Activated naive CD4-positive, alpha-beta T cell treated with Interleukin-2 at 50 U/mL for 16 hours (primary cell): ENCODE measurements at places on chromosomes 13 and 19.

GRCh38 chr13:46401432-46401831 lies 14.4 kb upstream of the RUBCNL start:
- DNase-seq, result no peak

GRCh38 chr13:54424344-54424743 lies 1395.7 kb downstream of the OLFM4 start:
- no peak for DNase-seq

DNA sequence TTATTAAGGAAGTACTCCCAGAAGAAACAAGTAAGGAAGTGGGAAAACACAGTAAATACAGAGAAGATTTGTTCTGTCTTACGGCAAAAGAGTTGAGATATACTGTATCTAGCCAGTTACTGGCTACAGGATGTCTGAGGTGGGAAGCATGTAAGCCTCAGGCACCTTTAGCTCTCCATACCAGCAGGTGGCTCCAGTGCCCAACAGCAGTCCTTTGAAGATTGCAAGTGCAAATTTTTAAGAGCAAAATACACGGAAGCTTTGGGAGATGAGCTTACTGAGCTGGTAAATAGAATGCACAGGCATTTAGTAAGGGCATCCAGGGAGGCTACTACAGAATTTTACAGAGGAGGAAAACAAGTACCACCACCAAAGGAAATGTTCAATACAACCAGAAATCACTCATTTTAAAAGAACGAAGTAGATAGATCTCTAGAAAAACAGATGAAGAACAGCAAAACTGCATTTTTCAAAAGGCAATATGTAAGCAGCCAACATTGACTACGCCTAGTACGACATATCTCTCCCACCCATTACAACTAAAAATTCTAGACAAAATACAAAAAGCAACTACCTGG lies 57.9 kb upstream of the VSTM2B start:
- DNase-seq, result peak; percentile 8

DNA sequence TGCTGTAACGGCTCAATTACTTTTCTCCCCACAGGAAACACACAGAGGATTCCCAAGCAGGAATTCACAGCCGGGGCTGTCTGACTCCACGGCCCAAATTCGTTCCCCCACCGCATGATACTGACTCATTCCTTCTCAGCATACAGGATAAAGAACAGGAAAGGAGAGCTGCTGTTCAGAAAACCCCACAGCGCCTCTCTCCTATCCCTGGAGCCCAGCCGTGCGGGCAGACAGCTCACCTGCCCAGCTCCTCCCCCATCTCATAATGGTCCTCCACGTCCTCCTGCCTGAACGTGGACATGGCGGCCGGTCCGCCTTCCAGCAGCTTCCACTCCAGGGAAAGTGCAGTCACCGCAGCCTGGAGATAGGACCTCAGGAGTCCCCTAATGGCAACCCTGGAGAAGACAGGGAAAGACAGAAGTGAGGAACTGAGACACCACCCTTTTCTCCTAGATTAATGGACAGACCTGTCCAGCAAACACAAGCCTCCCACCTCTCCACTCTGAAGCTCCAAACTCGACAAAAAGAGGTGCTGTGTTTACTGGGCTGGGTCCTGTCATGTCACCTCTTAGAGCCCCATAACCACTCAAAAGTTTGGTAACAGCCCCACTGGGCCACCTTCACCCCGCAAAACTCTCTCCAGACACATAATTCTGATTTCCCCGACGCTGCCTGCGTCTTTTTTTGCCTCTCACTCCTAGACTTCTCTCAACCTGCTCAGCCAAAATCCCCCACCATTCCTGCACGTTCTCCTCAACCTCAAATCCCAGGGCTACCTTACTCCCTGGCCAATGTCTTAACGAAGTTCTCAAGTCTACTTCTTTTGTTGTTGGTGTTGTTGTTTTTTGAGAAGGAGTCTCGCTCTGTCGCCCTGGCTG lies 1.2 kb downstream of the DAPK3 start:
- no peak for DNase-seq

DNA sequence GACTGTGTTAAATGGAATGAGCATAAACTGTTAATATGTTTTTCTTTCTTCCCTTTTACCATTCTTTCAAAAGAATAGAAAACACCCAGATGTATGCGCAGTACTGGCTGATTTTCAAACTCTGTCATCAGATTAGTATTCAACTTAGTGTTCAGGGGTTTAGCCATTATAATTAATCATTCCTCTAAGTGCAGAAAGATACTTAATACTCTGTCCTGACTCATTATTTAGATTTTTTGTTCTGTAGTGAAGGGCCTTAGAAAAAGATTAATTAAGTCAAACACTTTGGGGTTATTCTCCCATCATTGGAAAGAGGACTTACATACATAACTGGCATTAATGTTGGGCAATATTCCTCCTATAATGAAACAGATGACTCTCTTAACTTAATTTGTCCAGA lies 1316.7 kb upstream of the SLC10A2 start:
- DNase-seq, result no peak

DNA sequence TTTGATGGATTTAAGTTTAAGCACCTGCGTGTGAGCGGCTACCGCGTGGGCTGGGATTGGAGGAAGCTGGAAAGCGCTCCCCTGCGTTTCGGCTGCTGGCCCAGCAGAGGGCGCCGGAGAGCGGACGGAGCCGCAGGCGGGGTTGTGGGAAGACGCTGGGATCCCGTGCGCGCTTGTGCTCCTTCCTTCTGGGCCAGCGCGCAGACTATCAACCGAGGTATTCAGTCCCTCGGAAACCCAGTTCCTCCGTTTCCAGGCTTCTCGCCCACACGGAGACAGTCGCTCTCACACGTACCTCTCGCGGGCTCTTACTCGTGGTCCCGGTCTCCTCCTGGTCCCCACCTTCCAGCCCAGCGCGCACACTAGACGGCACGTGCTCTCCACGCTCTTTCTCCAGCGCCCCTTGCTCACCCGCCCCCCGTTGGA lies 28.8 kb downstream of the EPN1 start:
- DNase-seq, result peak; percentile 47

GRCh38 chr19:57819475-57820148 lies 4.9 kb upstream of the ZNF552 start:
- DNase-seq, result peak; percentile 83

GRCh38 chr13:24625870-24626849 lies 54.0 kb upstream of the ATP12A start:
- peak; percentile 22 for DNase-seq

- no peak for DNase-seq
These were observed 56.4 kb upstream of the MRI1 start for GRCh38 chr19:13707915-13708314.

GRCh38 chr19:19480688-19481087 lies 34.7 kb downstream of the TSSK6 start:
- no peak for DNase-seq

DNA sequence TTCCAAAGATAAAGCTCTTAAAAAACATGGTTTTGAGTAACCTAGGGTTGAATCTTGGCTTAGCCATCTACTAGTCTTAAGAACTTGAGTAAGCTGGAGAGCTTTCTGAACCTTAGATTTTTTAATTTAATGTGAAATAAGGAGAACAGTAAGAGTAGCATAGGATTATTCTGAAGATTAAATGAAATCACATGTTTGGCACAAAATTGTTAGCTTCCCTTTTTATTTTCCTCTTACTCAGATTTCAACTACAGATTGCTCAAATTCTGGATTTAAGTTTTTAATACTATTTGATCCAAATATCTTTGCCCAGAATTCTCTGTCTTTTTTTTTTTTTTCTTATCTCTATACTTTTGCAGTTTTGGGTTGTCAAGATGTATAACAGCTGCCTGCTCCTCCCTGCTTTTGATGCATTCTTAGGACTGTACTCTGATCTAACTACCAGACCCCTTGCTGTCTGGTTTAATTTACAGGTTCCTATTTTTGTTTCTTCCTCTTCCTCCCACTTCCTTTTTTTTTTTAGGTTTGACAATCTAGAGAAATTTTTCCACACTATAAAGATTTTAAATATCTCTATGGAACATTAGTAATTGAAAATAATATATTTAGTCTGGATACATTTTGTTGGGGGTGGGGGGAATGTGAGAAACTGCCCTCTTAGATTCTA lies 12.3 kb downstream of the POMP start:
- no peak for DNase-seq

DNA sequence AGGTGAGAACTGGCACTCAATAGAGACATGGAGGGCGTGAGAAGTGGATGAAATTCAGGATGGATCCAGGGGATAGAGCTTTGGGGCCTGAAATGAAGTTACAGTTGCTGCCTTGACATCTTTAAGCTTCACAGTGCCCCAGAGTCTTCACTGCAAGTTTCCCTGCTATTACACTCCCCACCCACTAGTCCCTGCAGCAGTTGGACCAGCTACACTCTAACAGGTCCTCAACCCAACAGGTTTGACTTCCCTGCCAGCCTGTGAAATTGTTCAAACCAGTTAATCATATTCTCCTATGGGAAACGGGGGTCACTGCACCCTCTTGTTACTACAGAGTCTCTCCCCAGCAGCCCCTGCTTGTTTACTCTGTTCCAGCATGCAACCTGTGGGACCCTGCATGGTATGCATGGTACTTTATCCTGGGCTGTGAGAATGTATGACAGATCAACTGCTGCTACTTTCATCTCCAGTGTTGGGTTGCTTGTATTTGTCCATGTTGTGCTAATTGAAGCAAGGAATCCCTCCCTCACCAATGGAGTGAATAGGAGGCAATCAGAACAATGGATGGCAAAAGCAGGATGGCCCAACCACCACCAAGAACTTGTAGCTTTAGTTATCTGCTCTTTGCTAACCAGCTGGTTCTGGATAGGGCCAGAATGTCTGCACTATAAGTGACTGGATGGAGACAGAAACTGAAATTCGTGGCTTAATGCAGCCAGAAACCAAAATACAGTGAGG lies 314.2 kb downstream of the OLFM4 start:
- DNase-seq, result no peak

- DNase-seq, result no peak
These were observed 12.8 kb upstream of the ZNF554 start for GRCh38 chr19:2806736-2807378.

DNA sequence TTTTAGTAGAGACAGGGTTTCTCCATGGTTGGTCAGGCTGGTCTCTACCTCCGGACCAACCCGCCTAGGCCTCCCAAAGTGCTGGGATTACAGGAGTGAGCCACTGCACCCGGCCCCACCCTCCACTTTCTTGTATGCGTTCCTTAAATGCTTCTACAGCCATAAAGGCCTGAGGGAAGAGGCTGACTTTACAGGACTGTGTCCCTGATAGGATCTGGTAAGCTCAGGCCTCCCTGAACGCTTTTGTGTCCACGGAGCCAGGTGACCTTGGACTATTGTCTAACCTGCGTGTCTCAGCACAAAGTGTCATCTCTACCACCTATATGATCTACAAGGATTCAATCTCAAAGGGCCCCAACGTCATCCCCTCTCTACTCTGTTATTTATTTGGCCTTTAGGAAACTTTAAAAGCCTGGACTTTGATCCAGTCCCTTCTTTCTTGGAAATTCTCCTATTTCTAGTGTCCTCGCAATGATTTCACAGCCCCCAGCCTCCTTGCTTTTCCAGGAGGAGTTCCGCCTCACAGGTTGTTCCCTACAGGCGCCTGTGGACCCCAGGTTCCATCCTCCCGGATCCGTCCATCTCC lies 701 bp downstream of the ZNF552 start:
- DNase-seq, result no peak

DNA sequence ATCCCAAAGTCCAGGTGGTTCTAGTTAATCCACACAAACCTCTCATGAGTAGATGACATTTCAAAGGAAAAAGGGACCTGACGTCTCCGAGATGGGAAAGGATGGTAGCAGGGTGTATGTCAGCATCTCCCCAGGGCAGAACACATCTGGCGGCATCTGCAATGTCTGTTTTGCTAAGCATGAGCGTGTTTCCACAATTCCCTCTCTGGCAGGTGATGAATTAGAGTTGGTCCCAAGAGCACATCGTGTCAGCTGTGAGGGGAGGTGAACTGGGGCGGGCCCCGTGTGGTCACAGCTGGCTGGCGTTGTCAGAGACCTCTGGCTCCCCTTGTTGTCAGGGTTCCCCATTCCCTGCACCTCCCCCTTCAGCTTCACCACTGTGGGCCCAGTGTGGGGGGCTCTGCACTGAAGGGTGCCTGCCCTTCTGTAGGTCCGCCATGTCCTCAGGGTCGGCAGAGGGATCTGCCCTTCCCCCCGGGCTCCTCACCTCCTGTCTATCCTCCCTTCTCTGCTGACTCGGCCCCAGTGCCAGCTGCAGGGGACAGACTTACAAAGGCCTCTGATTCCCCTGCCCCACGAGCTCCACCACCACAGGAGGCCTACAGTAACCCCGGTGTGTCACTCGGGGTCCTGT lies 58.2 kb downstream of the CDADC1 start:
- DNase-seq, result no peak

DNA sequence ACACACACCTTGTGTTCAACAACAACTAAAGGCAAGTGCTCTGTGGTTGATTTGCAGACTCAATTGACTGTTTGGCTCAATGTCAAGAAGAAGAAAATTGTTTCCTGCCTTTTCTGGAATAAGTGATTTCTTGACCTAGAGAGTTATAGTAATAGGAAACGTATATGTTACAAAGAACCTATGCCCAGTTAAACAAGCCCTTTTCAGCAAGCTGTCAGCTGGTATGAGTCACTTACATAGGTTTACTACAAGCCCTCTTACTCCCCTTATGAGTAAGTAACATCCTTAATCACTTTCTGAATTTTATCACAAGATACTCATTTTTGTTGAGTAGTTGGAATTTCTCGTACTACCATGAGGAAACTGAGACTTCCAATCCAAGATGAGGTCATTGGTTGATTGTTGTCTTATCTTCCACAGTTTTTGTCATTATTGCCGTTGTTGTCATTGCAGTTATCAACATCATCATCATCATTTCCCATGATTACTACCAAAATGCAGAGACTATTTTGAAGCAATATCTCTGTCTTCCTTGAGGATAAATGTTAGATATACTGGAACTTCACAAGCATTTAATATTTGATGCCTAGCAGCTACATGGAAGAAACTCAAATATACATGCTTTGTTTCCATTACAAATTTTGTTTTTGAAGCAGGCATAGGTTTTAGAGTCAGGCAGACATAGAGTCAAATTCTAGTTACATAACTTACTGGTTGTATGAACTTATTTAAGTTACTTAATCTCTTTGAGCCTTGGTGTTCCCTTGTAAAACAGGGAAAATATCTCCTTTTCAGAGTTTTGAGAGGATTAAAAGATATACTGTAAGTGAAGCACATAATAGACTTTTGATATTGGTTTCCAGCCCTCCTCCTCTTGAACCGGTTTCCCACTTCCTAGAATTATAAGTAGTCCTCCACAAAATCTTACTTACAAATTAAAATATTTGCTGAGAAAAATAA lies 106.0 kb downstream of the RAP2A start:
- no peak for DNase-seq

- DNase-seq, result no peak
These were observed 209.9 kb downstream of the COL4A1 start for GRCh38 chr13:110097013-110097412.

DNA sequence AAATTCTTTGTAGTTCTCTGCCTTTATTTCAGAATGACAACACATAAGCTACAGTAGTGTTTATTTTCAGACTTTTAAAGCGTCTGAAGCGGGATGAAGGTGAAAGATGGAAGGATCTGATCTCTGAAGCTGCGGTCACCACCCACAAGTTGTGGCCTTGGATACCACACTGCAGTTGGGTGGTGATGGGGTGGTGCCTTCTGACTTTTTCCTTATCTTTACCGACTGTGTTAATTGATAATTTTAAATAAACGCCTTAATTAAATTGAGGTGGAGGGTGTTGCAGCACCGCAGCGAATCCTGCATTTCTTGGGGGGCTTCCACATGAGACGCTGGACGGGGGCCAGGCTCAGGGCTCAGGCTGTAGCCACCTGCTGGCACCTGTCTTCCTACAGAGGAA lies 1.3 kb downstream of the TFDP1 start:
- DNase-seq, result no peak
